HTR-8/SVneo (cell line): ENCODE measurements at places on chromosomes 5 and 9.

GRCh38 chr9:88218726-88219125, 80.5 kb upstream of the SPATA31C2 start:
- peak; percentile 10 for DNase-seq

GRCh38 chr5:80820685-80821084, 139.5 kb upstream of the RASGRF2 start:
- no peak for DNase-seq

DNA sequence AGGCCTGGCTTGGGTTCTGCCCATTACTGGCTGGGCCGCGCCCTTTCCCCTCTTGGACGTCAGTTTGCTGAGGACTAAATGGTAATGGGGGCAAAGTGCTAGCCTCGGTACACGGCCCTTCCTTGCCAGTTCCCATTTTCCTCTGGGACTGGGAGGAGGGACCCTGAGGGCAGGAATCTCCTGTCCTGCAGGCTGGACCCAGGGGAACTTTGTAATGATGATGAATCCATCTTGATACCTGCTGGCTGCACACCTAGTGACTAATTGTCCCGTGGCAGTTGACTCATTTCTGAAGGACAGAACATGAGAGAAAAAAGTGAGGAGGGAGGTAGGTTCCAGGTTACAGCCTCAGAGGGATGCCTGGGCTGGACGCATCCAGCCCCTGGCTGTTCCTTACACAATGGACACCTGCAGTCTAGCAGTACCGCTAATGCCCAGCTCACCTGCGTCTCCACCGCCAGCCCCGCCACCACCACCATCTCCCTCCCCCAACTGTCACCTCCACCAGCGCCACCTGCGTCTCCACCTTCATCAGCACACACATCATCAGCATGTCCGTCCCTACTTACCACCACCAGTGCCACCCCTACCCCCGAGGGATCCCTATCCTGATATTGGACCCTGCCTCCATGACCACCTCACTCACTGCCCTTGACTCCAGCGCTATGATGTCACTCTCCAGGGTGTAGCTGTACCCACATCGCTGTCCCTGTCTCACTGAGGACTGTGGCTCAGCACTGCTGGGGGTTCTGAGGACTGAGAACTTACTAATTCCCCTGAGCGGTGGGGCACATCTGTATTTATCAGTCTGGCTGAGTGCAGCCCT, 4.3 kb downstream of the CDHR2 start:
- DNase-seq = no peak

DNA sequence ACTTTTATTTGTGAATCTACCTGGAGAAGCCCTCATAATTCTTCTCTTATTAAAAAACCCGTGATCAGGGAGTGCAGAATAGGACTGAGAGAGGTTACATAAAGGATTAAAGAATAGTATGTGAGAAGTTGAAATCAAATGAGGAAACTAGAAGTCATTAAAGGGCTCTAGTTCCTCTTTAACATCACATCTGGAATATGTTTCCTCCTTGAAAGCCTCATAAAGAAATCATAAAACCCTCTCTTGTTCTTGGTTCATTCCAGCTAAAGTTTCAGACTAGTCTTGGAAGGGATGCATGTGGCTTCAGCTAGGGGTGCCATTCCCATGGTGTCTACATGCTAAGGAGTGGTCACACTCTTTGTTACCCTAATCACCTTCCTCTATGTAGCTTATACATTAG, 5.7 kb upstream of the C5orf46 start:
- no peak for DNase-seq

GRCh38 chr5:65086234-65086890, 317.6 kb downstream of the CWC27 start:
- no peak for DNase-seq

GRCh38 chr5:100800562-100800961, 102.5 kb downstream of the ST8SIA4 start:
- no peak for DNase-seq

GRCh38 chr9:23682891-23683431, 143.1 kb downstream of the ELAVL2 start:
- no peak for DNase-seq

DNA sequence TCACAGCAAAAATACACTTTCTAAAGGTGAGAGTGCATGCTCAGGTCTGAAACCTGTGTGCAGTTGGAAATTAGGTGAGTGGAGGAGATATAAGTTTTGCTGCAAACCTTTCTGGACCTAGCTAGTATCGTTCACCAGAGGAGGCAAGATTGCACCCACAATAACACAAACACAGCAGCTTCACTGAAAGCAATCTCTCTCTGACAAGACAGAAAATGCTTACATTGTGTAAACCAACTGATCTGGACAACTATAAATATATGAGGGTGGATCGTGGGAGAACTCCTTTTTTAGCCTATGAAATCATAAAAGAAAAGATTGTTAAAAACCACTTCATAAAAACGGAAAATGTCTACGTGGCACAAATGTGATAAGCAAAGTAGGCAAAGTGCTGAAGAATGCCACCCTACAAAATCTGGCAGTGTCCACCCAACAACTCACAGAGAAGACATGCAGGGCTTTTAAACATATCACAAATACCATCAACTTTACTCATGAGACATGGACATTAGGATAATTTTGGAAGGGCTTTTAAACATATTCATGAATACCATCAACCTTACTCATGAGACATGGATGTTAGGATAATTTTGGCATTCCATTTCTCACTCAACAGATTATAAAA, 134.3 kb downstream of the CDH18 start:
- peak; percentile 20 for DNase-seq

GRCh38 chr5:57422993-57423392, 59.6 kb downstream of the ACTBL2 start:
- DNase-seq = no peak

GRCh38 chr9:127662617-127663016, 44.2 kb upstream of the CFAP157 start:
- no peak for DNase-seq

- peak; percentile 29 for DNase-seq
Measured at GRCh38 chr9:137453643-137454081, 5.5 kb downstream of the NSMF start.

- no peak for DNase-seq
Measured at GRCh38 chr5:160390787-160391696, 8.8 kb downstream of the FAM200C start.

GRCh38 chr5:101580591-101580990, 677.5 kb upstream of the ST8SIA4 start:
- no peak for DNase-seq

- DNase-seq = no peak
Measured at GRCh38 chr5:44641820-44642219, 166.9 kb upstream of the MRPS30 start.

DNA sequence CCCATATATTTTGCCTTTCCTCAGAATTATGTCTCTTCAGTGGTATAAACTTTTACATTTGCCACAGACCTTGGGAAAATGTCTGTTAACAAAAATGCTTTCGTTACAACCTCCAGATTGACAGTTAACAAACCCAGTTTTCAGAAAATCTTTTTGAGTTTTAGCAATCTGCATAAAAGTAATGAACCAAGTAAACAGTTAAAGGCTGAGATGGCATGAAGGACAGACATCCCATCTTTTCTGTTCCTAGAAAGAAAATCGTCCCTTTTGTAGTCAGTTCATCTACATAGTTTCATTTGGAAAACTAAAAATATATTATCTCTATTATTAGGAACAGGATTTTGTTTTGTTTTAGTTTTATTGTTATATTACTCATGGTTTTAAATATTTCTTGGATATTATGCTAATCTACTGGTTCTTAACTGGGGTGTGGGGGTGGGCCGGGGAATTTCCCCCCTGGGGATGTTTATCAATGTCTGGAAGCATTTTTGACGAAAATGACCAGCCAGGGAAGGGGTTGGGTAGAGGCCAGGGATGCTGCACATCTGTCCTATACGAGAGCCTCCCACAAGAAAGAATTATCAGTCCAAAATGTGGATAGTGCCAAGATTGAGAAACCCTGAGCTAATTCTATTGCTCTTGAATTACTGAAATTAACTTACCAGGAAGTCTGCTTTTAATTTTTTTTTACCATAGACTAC, 11.9 kb downstream of the FYB1 start:
- no peak for DNase-seq

DNA sequence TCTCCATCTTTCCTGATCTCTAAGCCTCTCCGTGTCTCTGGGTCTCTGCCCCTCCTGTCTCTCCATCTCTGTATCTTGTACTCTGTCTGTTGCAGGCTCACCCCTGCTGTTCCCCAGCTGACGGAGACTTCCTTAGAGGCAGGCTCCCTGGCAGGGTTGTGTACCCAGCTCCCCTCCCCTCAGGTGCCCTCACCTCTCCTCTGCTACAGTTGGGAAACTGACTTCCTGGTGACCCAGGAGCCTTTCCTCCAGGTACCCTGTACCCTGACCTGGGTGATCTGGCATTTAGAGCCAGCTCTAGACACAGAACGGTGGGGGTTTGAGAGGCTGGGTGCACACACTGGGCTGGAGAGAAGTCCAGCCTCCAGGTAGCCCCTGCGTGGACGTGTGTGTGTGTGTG, 37.7 kb downstream of the CXXC5 start:
- no peak for DNase-seq

DNA sequence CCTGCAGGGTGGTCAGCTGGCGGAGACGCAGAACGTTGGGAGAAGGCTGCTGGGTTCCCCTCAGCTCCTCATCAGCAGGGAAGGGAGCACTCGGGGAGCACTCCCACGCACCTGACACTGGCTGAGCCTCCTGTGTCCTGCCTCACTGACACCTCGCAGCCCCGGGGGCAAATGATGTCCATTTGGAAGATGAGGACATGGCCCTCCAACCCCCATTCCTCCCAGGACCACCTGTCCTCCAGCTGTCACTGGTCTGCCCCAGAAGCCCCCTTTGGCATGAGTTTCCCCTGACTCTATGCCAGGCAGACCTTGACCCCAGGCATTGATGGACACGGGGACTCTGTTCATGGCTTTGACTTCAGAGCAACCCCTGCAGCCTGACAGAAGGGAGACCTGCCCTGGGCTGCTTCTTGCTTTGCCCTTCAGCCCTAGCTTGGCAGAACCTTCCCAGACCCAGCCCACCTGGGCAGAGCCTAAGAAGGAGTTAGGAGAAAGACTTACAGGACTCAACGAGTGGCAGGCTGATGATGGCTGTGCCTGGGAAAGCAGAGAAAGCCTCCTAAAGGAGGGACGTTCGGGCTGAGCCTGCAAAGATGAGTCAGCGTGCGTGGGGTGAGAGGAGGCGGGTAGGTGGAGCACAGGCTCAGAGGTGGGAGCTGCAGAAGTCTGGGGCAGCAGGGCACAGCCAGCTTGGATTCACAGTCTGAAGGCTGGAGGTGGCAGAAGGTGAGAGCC, 90.6 kb downstream of the LMX1B start:
- peak; percentile 75 for DNase-seq

DNA sequence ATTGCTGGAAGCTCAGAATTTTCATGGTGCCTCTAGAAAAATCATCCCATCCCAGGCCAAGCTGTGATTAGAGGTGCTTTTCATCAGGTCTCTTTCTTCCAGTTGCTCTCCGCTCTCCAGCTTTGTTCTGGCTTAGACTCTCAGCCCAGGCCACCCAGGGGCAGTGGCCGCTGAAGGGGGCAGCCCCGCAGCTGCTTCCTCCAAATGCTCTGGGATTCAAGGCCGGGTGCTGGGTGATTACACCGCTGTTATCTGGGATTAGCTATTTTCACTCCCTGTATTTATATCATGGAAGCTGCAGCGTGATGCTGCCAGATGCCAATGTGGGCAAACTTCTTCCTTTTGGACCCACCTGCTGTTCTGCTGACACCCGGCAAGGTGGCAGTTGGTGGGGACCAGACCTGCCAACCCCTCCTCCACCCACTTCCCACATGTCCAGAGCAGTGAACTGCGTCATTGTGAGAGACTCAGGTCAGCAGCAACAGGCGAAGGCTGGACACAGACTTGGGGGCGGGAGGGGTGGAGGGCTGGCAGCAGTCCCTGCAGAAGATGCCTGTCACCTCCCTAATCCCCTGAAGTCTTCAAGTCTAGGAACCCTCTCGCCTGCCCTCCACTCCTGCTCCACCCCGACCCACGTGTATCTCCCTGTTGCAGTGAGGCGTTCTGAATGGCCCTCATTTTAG, 33.9 kb upstream of the NKX2-5 start:
- no peak for DNase-seq

- no peak for DNase-seq
Measured at GRCh38 chr5:54390539-54391031, 64.9 kb upstream of the HSPB3 start.

DNA sequence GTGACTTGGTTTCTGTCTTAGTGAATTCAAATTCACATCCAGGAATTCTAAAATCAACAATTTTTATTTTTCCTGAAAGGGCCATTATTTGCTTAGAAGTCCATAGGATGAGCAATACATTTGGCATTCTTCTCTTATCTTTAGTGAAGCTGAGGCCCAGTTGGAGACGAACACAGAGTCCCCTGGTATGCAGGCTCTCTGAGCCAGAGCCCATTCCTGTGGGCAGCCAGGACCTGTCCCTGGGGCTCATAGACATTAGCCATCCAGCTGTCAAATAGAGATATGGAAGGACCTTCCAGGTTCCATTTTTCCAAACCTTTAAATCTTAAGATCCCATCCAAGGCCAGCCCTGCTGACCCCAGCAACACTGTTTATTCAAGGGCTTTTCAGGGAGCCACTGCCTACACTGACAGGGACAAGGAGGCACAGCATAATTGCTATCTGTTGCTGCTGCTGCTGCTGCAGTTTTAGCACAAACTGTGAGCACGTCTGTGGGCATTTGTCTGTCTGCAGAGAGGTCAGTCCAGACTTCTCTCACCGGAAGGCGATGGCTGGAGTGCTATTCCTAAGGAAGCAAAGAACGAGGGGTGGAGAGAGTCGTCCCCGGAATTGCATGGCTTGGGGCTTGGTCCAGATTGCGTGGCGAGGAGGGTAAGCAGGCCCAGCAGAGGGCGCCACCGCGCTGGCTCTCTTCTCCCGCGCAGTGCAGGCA, 639.0 kb downstream of the CCDC171 start:
- DNase-seq = peak; percentile 59
